ENCODE measurements at places on chromosomes 2 and 18.

- no peak for DNase-seq
Observed at GRCh38 chr18:45412577-45412976, 202.7 kb upstream of the SLC14A2 start.

DNA sequence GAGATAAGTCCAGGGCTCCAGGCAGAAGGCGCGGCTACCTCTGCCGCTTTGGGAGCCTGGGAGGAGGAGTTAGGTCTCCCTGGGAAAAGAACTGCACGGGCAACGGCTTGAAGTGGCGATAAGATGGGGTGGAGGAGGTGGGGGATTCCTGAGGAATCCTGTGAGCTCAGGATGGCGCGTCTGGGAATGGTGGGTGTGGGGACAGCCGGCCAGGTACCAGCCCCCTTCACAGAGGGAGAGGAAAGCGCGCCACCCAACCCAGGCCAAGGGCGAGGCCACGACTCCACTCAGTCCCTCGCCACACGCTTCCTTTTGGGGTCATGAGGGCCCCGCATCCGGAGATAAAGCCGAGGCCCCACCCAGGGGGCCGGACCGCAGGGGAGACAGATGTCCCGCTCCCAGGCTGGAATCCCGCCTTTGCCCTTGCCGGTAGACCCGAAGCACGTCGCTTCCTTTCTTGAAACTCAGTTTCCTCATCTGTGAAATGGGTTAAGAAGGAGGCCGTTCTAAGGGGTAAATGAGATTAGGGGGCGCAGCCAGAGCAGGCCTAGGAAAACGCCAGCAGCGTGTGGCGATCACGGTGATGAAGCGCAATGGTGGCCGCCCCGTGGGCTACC lies 1.7 kb upstream of the CTDSP1 start:
- DNase-seq = peak; percentile 66

- DNase-seq = no peak
Observed at GRCh38 chr2:198371921-198372543, 567.6 kb downstream of the PLCL1 start.

- DNase-seq = no peak
Observed at GRCh38 chr2:161085149-161085548, 75.1 kb upstream of the TANK start.

GRCh38 chr2:101692766-101693165 lies 4.7 kb upstream of the MAP4K4 start:
- DNase-seq = no peak

- peak; percentile 59 for DNase-seq
Observed at GRCh38 chr2:42794271-42795046, 2.1 kb upstream of the HAAO start.

DNA sequence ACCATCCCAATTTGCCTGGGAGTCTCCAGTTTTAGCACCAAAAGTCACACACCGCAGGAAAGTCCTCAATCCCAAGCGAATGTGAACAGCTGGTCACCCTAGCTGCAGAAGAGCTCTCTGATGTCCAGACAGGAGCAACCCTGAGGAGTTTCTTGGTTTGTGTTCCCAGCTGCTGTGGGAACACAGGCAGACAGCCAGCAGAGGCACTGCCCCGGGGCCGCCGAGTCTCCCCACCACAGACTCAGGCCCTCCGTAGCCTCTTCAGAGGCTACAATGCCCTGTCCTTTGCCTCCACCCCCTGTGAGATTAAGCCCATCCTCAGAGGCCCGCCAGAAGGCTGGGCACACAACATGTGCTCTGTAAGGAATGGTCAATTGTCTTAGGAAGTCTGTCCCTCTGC lies 111.5 kb downstream of the TTC32 start:
- no peak for DNase-seq

GRCh38 chr18:77762014-77762413 lies 512.4 kb downstream of the GALR1 start:
- DNase-seq = no peak

- no peak for DNase-seq
Observed at GRCh38 chr18:48216639-48217257, 192.4 kb downstream of the ZBTB7C start.

DNA sequence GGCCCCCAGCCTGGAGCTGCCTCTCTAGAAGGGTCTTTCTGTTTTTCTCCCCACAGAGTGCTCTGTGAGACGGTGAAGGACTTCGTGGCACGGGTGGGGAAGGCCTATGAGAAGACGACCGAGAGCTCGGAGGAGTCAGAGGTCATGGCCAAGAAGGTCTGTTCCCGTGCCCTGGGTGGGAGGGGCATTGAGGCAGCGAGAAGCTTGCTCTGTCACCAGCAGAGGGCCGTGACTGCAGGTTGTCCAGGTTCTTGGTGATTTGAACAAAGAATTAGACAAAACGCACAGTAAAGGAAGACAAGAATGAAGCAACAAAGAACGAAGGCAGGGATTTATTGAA lies 93.9 kb downstream of the DGKD start:
- peak; percentile 26 for DNase-seq

GRCh38 chr2:142038826-142039225 lies 92.0 kb downstream of the LRP1B start:
- DNase-seq = no peak

DNA sequence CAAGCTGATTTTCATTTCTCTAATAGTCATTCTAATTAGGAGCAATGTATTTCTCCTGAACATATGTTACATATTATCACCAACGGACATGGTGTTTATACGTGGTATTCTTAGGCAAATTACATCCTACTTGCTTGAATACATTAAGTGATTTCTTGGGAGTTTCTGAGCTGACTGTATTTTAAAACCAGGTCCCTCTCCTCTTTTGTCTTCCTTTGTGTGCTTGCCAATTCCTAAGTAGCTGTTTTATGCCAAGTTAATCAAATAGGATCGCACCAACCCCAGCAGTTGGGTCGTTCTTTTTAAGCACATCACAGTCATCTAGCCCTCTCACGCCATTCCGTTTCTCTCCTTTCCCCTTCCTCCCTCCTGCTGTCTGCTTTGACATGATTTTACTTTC lies 75.4 kb upstream of the MAP2 start:
- DNase-seq = no peak

DNA sequence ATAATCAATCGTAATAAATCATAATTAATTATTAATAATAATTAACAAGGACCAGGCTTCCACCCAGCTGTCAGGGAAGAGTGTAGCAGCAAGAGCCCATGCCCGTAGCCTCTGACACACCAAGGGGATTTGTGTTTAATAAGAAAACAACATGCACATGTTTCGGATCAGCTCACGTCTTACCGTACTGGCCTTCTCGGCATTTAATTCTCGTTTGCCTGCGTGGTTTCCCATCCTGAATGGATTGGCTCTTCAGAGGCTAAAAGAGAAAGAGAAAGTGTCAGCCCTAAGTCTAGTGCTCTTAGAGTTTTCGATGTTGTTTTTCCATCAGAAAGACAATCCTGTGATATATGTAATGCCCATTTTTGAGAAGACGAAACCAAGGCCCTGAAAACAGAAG lies 27.6 kb downstream of the MBP start:
- no peak for DNase-seq

DNA sequence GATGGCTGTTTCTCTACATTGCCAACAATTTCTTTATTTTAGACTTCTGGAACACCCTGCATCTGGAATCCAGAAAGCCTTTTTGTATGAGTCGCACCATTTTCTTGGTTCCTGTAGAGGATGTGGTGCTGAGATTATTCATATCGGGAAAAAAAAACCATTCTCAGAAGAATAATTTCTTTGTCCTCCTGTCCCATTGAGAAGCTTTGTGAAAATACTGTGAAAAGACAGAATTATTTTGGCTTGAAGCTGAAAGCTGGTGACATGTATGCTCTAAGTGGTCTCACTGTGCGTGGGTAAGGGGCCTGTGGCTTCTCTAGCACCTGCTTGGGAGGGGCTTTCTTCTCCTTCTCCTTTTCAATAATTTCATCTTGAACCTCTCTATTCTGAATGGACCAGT lies 138.4 kb downstream of the FAM210A start:
- DNase-seq = no peak

DNA sequence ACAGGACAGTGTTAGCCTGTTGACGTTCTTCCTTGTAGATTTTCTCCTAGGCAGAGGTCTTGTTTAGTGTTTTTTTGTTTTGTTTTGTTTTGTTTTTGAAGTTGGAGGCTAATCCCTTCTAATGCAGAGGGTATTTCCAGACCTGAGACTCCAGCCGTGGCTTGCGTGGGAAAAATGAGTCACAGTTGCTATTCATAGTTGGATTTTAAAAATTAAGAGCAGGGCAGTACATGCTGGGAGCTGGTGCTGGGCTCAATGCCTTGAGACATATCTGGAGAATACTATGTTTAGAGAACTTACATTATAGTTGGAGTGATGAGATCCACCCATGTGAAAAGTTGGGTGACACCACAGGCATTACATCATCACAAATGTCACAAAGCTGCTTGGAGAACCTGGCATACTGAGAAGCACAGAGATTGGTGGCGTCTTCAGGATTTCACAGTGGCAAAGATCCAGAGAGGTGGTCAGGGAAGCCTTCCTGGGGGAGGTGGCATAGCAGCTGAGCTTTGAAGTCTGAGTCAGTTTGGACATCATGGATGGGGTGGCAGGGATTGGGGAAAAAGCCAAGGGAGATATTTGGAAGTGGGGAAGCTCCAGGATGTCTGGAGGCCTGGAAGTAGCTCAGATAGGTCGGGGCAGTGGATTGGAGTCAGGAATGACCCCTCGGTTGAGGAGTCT lies 249.4 kb downstream of the LOXHD1 start:
- no peak for DNase-seq

GRCh38 chr2:179248024-179248348 lies 16.6 kb downstream of the SESTD1 start:
- no peak for DNase-seq

DNA sequence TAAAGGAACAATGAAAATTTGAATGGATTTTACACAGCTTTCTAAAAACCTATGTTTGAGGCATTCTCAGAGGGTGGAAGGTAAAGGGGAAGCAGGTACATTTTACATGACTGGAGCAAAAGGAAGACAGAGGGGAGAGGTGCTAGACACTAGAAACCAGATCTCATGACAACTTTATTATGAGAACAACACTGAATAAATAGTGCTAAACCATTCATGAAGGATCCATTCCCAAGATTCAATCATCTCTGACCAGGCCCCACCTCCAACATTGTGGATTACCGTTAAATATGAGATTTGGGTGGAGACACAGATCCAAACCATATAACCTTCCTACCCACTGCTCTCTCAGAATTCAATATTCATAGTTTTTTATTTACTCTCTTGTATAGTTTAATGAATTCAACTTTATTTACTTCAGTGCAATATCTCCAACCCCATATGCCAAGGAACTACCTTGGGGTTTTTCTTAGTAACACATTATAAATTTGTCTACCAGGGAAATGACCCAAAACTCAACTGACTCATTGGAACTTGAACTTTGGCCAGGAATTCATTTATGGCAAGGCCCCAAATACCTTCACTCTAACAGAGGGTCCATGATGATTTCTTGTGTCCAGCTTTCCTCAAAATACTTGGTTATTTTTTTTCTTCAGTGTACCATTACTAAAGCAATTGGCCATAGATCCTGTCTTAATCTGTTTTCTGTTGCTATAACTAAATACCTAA lies 317.8 kb downstream of the GULP1 start:
- DNase-seq = no peak

- DNase-seq = no peak
Observed at GRCh38 chr2:2647141-2647541, 316.1 kb upstream of the MYT1L start.

GRCh38 chr2:171469176-171469575 lies 35.1 kb downstream of the DCAF17 start:
- no peak for DNase-seq

DNA sequence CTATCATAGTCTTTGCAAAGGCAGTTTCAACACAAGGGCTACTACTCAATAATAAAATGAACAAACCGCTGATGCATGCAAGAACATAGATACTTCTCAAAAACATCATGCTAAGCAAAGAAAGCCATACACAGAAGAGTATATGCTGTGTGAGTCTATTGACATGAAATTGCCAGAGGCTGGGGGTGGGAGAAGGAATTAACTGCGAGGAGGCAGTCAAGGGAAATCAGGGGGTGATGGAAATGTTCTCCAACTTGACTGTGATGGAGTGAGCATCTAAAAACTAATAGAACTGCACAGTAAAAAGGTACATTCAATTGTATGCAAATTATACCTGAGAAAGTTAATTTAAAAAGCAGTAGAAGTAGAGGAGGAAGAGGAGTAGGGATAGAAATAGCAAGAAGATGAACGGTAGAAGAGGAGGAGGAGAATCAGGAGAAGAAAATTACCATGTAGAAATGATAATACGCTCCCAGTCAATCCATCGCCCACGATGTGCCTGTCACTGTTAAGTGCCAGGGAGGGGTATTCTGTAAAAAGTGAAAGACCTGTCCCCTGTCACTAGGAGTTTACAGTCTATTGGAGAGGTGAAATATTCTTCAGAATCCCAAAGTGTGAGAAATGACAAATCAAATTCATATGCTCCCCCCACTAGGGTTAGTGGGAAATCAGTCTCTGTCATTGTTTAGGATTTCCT lies 90.3 kb downstream of the B3GNT2 start:
- DNase-seq = no peak

DNA sequence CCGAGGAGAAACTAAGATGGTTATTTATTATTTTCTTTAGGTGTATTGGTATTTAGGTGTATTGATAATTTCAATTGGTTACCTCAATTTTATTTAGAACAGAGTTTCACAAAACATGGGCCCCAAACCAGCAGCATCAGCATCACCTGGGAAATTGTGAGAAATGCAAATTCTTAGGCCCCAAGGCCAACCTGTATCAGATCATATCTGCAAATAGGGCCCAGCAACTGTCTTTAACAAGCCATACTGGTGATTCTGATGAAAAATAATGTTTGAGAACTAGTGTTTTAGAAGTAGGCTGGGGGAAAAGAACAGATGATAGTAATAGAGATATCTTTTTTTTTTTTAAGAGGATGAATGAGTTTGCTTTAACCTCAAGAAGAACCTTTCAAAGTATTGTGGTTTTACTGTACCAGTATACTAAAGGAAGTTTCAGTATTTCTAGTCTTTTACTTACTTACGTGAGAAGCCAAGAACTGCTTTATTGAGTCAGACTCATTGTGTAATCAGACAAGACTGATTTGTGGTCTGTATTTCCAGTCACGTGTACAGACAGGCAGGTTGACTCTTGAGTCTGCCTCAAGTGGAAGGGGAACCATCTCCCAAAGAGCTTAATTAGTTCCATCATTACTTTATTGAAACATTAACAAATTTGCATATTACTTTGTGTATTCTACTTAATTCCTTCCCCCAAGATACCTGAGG lies 60.4 kb upstream of the GAREM1 start:
- DNase-seq = no peak

DNA sequence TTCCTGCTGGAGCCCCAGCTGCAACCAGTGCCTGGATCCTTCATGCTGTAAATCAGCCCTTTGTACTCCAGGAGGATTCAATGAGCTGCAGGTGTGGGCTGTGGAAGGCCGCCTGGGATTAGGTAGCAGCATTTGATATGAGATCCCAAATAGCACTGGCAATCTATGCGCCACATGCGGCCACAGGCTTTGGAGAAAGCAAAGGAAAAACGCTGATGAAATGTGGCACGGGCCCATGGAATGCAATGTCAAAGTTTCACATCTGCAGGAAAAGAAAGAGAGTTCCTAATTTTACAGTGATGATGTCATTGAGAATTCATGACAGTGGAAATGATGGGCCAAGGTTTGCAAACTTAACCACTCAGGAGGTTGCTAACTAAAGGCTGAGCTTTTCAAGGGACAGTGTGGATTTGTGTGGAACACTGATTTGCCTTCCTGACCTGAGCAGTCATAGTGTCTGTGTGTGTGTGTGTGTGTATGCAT lies 216.4 kb upstream of the OSR1 start:
- DNase-seq = no peak

Data from K562 (cell line).